DMS79 treated with DMSO at 0.1 percent for 48 hours (cell line): ENCODE measurements at places on chromosomes 3 and 15.

- peak; percentile 22 for DNase-seq
Observed at GRCh38 chr3:184156522-184156955, 1.4 kb downstream of the DVL3 start.

- no peak for DNase-seq
Observed at GRCh38 chr15:45276831-45277230, 24.8 kb downstream of the SLC28A2 start.

DNA sequence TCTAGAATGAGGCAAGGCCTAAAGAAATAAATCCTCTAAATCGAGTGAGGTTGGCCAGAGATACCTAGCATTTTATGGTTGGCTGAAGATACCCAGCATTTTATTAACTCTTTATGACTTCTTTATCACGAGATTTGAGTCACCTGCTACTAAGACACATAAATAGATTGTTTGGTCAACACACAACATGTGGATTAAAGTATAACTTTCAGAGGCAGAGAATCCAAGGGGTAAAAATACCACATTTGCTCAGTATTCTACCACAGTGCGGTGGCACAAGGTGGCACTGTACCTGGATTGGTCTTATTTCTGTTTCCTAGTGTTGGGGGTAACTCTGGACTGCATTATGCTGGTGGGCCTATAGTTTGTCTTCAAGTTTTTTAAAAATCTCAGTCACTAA is 27.0 kb upstream of the VILL start:
- no peak for DNase-seq

GRCh38 chr15:62403164-62403809 is 238.2 kb upstream of the C2CD4B start:
- DNase-seq = no peak

DNA sequence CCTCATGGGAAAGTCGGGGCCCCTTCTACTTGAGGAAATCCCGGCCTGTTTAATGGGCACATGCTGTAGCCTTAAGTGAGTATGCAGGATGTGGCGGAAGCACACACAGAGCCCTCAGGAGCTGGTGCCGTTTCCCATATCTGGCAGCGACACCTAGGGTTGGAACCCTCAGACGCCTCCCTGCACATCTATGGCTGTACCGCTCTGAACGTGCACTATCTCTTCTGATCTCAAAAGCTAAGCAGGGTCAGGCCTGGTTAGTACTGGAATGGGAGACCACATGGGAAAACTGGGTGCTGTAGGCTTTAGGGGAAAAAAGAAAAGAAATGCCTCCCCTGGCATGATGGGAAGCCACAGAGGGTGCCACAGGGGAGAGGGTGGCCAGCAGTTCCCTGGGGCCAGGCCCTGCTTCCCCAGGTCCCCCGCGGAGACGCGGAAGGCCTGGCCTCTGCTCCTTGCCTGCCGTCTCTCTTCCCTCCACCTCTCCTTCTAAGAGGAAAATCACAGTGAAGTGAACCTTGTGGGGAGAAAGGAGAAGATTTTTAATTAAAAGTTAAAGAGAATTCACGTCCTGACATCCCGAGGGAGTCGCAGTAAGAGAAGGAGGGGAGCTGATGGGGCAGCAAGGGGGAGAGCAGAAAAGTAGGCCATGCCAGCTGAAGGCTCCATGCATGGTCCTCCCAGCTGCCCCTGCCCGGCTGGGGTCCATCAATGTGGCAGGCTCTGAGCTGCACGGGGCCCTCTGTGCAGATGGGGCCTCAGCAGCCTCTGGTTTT is 60.5 kb upstream of the TMEM115 start:
- no peak for DNase-seq

DNA sequence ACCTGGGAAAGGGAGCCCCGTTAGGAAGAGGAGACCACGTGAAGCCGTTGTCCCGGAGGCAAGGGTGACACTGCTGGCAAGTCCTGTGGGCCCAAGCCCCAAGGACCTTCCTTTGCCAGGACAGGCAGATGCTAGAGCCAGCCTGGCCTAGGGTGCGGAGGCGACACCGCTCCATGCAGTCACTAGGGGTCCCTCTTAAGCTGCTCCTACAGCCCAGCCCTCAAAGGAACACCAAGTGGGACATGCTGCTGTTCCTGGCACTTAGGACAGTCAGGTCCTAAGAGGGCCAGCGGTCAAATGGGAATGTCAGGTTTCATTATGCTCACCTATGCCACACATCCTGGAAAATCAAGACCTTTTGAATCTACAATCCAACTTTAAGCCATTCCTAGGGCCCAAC is 59.7 kb downstream of the RPN1 start:
- DNase-seq = no peak

GRCh38 chr3:197749315-197749600 is 425 bp upstream of the FYTTD1 start:
- DNase-seq = peak; percentile 91

- DNase-seq = no peak
Observed at GRCh38 chr15:79529157-79529785, 97.1 kb downstream of the MINAR1 start.

GRCh38 chr3:39935261-39935660 is 125.9 kb downstream of the MYRIP start:
- DNase-seq = no peak

- DNase-seq = peak; percentile 67
Observed at GRCh38 chr3:123027292-123028232, at the start of gene SEMA5B. Gene SEMA5B, minus strand, starts transcription at chr3:123027763. Its CDS starts 66,500 bp downstream, at chr3:122961263.

GRCh38 chr15:93102211-93102610 is 13.2 kb upstream of the RGMA start:
- DNase-seq = no peak

DNA sequence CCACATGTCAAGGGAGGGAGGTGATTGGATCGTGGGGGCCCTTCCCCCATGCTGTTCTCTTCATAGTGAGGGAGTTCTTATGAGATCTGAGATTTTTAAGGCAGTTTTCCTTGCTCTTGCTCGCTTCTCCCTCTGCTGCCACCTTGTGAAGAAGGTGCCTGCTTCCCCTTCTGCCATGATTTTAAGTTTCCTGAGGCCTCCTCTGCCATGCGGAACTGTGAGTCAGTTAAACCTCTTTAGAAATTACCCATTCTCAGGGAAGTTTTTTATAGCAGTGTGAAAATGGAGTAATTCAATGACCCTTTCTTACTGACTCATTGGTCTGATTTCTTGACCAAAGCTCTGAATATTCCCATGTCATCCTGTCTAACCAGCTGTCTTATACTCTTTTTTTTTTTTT is 484.4 kb upstream of the TPRG1 start:
- DNase-seq = no peak

DNA sequence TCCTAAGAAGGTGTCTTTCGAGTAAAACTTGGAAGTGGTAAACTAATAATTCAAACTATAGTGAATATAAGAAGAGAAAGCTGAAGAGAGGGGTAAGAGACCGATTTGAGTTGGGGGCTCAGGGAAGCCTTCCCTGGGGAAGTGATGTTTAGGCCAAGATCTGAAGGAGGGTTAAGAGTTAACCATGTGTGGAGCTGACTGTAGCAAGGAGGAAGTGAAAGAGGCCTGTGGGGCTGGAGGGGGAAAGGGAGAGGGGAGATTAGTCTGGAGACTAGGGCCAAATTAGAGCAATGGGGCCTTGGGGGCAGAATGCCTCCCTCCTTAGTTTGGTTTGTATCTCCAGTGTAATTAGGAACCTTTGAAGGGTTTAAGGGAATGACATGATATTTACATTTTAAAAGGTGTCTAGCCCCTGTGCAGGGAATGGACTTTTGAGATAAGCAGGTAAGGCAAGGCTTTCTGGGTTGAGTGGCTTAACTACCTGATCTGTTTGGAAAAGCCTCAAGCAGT is 2.2 kb downstream of the ZNF592 start:
- DNase-seq = no peak

GRCh38 chr3:174342941-174343501 is 516.1 kb upstream of the NAALADL2 start:
- no peak for DNase-seq

GRCh38 chr3:41683666-41684350 is 278.1 kb downstream of the ULK4 start:
- no peak for DNase-seq

DNA sequence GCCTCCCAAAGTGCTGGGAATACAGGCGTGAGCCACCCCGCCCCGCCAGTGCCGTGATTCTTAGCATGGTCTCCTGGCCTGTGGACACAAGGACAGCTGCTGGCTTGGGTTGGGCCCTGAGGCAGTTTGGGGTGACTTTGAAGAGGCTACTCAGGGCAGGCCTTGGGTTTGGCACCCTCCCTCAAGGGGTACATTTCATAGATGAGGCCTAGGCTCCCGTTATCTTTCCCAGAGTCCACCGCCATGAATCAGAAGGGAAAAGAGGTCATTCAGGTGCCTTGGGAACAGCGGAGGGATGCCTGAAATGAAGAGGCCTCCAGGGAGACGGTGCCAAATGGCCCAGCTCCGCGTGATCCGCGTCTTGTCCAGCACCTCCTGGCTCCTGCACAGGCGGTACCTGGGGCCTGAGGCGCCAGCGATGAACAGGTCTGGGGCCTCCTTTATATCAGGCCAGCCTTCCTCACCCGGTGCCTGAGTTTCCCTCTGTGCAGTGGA is 9.3 kb downstream of the GNAI2 start:
- no peak for DNase-seq

DNA sequence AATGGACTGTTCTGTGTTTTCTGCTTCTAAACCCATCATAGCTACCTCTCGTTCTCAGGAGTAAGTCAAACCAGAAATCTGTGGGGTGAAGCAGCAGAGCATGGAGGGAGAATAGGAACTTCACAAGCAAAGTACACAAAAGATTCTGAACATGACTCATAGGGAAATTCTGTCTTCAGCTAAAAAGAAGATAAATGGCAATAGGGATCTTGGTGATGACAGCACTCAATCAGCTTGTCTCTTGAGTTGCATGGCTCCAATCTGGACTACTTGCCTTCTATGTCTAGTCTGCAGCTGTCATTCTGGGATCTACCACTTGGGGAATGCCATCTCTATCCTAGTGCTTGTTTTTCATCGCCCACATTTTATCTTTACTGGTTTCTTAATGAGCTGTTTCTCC is 13.5 kb upstream of the GRAMD1C start:
- DNase-seq = no peak

- no peak for DNase-seq
Observed at GRCh38 chr15:65827065-65827464, 35.0 kb upstream of the DENND4A start.

DNA sequence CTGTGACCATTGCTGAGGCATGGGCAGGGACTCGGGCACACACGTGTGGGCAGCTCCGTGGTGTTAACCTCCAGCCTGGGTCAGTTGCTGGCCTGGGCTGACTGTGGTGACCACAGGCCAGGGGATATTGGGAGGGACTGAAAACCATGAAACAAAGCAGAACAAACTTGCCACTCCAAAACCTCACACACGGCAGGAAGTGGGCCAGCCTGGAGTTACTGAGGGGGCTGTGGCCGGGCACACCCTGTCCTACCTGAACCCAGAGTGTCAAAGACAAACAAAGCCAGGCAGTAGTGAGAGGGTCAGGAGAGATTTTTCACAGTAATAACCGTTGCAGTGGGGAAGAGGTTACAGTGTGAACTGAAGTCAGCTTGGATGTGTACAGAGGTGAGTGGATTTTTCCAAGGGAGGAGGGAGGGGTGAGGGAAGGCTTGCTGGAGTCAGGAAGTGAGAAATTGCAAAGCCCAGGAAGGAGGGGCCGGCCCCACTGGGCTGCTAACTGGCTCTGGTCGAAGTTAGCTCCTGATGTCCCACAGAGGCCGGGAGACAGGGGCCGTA is 40.0 kb upstream of the ATP10A start:
- DNase-seq = no peak

- no peak for DNase-seq
Observed at GRCh38 chr3:165549037-165549436, 288.2 kb downstream of the BCHE start.

DNA sequence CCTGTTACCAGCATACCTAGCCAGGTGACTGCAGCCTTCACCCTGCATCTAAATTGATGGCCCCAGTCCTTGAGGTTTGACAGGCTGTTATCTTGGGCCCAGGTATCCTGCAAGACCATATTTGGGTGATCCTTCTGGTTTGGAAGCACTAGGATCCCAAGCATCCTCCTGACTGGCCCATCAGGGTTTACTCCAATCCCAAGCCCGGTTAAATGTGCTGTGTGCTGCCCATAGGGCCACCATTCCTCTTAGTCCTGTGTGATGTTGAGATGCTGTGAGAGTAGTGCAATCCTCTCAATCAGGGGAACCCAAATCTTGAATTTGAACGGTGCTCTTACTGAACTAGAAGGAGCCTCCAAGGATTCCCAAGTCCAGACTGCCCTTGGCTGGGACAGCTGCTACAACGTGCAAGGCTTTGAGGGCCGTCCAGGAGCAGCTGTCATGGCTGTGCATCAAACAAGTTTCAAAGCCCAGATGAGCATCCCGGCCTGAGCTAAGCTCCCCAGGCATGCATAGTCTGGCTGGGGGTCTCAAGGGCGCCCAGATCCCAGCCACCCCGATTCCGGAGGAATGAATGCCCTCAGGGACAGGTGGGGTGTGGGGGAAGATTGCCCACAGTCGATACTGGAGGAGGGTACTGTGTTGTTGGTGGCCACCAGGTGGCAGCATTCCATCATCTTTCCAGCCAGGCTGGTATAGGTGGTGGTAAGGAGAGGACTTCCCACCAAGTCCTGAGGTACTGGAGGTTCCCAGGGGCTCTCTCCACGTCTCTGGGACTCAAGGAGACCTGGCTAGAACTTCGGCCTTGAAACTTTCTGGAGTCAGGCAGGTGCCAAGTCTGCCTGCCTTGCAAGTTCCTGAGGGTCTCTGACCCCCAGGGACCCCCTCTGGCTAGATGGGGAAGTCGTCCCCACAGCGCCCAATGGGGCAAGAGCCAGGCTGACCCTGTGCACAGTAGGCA is 32.6 kb downstream of the RBM5 start:
- DNase-seq = peak; percentile 20

DNA sequence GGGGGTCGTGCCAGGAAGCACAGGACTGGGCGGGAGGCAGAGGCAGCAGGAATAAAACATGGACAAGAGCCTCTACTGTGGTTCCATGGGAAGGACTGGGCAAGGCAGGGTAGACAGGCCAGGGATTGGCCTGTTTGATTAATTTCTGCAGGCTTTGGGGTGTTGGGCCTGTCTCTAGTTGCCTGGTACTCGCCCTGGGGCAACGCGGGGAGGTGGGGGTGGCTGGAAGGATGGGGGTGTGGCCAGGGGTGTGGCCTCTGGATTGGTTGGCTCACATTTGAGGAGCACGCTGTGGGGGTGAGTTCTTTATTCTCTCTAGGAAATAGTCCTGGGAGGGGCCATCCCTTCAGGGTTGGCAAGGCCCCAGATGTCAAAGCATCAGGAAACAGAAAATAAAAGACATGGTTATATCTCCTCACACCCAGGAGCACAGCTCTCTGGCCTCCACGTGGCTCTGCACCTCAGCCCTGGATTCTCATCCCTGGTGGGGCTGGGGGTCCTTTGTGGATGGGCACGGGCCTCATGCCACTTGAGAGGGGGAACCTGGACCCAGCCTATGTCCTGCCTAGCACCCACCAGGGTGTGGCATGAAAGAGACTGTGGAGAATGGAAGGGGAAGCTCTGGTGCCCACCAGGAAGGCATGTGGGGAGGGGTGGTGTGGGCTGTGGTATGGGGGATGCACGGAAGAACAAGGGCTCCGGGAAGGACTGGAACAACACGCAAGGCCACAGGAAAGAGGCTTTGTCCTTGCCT is 223.0 kb upstream of the LYSMD4 start:
- DNase-seq = no peak
